ENCODE measurements at places on chromosomes 4 and X. TPM values are rescaled to one million over a fixed set of nuclear protein-coding genes. Genes with fewer than 3 reads are reported as not detected.
A peak's percentile ranks its signal among the peaks of the same experiment; 100 is the strongest.

GRCh38 chr4:109729117-109729717, 653 bp downstream of the PLA2G12A start:
- peak; percentile 37 for DNase-seq

DNA sequence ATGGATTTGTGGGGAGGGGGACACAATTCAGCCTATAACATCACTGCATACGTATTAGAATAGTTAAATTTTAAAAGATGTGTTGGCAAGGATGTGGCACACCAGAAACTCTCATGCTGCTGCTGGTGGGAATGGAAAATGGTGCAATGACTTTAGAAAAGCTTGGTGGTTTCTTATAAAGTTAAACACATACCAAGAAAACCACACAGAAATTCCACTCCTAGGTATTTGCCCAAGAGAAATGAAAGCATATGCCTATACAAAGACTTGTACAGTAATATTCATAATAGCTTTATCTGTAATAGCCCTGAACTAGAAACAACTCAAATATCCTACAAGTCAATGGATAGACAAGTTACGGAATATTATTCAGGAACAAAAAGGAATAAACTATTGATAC, 71.3 kb upstream of the PDHA1 start:
- no peak for DNase-seq

Gene JCHAIN
- not detected for total RNA-seq

Gene LUZP4
- total RNA-seq = not detected

DNA sequence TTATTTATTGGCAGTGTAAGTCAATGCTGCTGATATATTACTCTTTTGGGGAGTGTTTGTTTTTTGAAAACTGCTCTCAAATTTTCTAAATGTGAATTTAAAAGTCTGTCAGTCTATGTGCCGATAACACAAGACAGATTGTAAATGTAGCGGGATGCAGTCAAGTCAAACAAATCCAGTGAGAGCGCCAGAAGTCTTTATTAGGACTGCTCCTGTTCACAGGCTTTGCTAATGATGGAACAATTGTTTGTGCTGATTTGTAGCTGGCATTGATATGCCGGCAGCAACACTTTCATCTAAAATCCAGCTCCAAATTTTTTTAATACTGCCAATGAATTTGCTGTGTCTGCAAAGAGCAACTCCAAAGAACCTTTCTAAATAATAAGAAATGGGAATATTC, 78.7 kb upstream of the TET2 start:
- DNase-seq = no peak

Gene DBET
- 0.05 TPM for total RNA-seq

DNA sequence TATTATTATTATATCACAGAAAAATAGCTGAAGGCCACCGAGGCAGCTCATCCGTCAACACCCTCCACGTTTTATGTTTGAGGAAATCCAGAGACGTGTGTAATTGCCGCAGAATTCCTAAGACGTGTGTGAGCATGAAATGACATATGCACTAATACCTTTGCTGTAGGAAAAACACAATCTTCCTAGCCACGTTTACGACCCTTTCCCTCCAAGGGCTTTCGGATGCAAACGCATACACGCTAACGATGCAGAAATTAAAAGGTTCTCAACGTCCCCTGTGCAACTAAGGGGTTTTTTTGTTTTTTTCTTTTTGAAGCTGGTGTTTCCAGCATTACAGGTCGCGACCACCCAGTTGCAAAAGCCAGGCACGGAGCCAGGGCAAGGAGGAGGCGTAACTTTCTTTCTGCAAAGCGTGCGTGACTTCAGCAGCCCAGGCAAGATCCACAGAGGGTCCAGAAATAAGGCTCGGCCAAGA, 33.8 kb downstream of the CRLF2 start:
- peak; percentile 11 for DNase-seq

GRCh38 chr4:97627750-97628149, 515.5 kb downstream of the STPG2 start:
- no peak for DNase-seq

- no peak for DNase-seq
Observed at GRCh38 chr4:138910914-138911336, 104.7 kb upstream of the NOCT start.

GRCh38 chr4:164606478-164606877, 147.5 kb upstream of the SMIM31 start:
- no peak for DNase-seq

DNA sequence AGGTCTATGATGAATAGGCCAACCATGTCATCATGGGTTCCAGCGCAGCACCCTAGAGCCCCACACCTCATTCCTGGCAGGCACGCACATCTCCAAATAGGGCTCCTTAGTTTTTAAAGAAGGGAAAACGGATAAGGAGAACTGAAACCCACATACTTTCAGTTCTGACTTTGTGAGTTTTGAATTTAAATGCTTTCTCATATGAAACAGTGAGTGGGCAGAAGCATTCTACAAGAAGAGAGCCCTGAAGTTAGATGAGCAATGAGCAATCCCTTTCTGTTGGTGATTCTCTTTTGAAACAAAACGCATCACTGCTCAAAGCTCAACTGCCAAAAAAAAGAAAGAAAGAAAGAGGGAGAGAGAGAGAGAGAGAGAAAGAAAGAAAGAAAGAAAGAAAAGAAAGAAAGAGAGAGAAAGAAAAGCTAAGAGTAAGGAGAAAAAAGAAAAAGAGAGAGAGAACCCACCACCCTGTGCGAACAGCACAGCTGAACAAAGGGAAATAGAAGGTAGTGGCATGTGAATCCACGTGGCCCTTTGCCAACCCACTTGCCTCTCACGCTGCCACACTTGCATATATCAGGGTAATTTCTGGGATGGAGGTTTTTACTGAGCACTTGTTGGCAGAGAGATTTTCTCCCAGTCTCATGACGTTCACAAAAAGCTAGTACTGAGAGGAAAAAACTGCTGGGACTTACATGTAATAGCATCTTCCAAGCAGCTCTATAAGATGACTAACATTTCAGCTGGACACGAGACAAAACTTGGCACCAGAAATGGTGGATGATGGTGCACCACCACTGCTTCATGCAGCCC, 31.0 kb downstream of the TMSB4X start:
- DNase-seq = peak; percentile 39

Gene MAGEB17
- total RNA-seq = not detected

GRCh38 chrX:95063554-95063953, 1389.5 kb downstream of the FAM133A start:
- DNase-seq = no peak

- DNase-seq = no peak
Observed at GRCh38 chr4:22875587-22876257, 183.0 kb downstream of the GBA3 start.

- no peak for DNase-seq
Observed at GRCh38 chr4:151403656-151404055, 5.3 kb upstream of the FHIP1A start.

Gene CABS1
- total RNA-seq = not detected

DNA sequence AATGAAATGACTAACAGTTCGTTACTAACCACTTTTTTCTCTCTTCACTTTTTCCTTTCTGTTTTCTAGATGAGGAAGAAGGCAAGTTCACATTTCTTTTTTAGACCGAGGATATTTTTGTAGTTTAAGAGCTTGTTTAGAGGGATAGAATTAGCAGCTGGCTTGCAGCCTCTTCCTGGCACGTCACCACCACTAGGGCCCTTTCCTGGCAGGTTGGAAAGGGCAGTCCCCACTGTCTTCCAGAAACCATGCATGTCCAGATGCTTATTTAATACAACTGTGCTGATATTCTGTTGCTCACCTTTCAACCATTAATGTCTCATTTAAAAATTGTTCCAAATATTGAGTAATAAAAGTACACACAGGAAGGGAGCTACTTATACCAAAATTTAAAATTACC, 209.5 kb upstream of the PACRGL start:
- no peak for DNase-seq

Gene NAA15
- 91.5 TPM for total RNA-seq

DNA sequence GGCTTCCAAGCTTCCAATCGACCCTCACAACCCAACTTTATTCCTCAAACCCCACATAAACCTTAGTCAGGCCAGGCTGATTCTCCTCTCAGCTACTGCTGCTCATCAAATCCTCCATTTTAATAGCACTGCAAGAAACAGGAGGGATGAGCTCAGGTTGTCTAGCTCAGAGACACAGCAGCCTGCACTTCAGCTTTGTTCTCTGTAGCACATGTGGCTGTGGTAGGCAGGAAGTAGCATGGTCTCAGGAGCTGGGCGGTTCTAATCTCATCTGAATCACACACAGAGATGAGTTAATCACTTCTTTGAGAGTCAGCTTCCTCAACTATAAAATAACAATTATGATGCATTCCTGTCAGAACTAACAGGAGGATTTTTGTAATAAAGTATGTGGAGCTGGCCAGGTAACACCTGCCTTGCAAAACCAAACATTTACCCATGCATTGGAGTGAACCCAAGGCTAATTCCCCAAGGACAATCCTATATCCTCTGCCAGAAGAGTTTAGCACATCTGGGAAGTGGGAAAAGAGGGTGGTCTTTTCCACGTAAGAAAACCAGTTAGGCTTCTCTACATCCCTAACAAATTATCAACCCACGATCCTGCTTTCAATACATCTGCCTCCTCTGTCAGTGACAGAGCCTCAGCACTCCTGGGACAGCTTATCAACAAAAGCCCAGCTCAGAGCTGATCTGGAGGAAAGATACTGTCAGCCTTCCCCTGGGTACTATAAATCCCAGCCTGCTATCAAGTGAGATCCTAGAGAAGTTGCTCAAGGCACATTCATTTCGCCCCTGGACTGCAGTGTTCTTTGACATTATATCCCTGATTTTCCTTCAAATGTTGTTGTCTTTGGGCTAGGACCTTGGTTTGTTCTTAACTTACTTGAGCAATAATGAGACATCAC, 32.8 kb downstream of the ELOVL6 start:
- peak; percentile 85 for DNase-seq

Gene NAP1L3
- total RNA-seq = 4.8 TPM

GRCh38 chr4:154478128-154478527, 13.5 kb downstream of the DCHS2 start:
- DNase-seq = no peak

DNA sequence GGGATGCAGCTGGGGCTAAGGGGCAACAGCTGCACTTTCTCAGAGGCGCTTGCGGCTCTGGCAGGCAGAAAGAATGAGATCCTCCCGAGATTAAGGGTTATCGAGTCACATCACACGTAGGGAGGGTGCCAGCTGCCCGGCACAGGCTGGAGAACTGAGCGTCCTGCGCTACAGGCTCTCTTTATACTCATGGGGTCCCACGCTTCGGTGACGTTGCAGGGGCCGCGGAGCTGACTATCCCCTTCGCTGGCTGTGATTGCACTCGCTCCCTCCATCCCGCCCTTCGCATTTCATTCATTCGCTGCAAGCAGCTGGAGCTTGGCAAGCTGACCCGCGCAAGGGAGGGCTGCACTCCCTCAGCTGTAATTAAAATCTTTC, at the start of gene TACR3:
Gene TACR3 (minus strand): TSS at position 156 of the 378 bp plus-strand sequence. CDS start 310 bp downstream, outside the sequence.
- no peak for DNase-seq

GRCh38 chr4:80814266-80814665, 216.2 kb upstream of the BMP3 start:
- no peak for DNase-seq

GRCh38 chr4:151712777-151713176, 48.0 kb downstream of the GATB start:
- DNase-seq = no peak

- DNase-seq = no peak
Observed at GRCh38 chrX:96715481-96715880, 30.8 kb downstream of the DIAPH2 start.

DNA sequence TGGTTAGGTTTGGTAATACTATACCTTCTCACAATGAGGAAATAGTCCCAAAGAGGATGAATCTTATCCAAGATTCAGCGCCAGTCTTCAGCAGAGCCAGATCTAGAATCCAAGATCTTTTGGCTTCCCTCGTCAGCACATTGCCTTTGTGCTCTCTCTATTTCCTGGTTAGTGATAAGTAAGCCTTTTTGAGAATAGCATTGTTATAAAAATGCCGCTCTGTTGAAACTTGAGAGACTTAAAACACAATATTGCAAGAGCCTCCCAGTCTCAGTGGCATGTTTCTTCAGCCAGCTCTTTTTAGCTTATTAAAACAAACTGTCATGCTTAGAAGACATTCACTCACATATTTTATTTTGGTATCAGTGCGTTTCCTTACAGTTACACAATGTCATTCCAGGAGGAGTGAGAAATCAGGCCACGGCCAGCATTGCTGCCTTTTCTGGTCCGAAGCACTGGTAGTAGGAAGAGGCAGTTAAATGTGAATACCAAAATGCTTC, 141.4 kb downstream of the KLHL8 start:
- DNase-seq = no peak

DNA sequence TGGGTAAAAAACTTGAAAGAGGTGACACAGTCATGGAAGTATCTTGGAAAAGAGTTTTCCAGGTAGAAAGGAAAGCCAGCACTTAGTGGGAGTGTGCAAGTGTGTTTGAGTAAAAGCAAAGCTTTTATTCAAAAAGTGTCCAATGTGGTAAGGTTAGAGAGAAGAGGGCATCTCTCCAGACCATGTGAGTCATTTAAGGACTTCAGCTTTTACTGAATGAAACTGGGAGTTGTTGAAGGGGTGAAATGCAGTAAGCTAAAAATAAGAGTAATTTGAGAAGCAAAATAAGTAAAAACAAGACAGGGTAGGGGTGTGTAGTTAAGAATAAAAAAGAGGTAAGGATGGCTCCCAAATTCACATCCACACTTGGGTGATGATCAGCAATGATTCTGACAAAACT, 238.9 kb downstream of the SLC7A11 start:
- DNase-seq = no peak

DNA sequence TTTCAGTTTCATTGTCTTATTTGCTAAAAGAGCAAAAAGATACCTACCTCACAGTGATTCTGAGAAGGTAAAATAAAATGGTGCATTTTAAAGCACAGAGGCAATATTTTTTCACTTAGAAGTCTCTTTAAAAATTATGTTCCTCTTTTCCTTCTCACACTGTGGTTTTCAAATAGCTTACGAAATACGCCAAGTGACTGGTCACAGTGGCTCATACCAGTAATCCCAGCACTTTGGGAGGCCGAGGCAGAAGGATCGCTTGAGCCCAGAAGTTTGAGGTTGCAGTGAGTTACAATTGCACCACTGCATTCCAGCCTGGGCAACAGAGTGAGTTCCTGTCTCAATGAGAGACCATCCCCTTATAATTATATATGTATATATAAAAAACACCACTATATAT, 372.6 kb downstream of the FBXO8 start:
- no peak for DNase-seq

GRCh38 chr4:156473151-156473550, 498.4 kb downstream of the PDGFC start:
- DNase-seq = no peak

Gene SPANXN4
- total RNA-seq = not detected

- no peak for DNase-seq
Observed at GRCh38 chr4:24729119-24729730, 66.1 kb upstream of the SOD3 start.

DNA sequence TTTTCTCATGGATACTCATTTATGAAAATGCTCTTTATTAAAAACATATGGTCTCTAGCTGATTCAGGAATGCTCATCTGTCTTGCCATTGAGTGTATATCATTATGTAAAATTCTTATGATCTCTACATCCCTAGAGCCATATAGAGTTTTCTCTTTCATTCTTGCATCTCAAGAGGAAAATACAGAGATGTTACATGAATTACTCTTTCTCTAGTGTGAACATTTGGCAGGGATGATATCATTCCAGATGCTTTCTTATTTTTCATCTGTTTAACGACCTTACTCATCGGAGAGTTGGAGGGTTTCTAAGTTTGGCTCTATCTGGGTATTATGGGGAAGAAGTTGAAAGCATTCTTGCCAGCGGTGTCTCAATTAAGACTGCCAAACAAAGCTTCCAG, 202.9 kb upstream of the SLC7A11 start:
- DNase-seq = no peak

GRCh38 chrX:149691794-149692193, 20.1 kb upstream of the MAGEA11 start:
- DNase-seq = no peak

GRCh38 chrX:69503782-69504625, at the start of gene NALF2:
Gene NALF2 (plus strand): TSS chrX:69504326. CDS start chrX:69505283, 957 bp downstream.
- peak; percentile 61 for DNase-seq

Gene ADH7
- total RNA-seq = not detected

Gene CXorf49
- not detected for total RNA-seq

Gene APOOL
- total RNA-seq = 23.3 TPM

All from activated naive CD4-positive, alpha-beta T cell treated with anti-CD3 and anti-CD28 coated beads for 36 hours (primary cell).